ENCODE measurements at places on chromosomes 11 and 22. TPM values are rescaled to one million over a fixed set of nuclear protein-coding genes. Genes with fewer than 3 reads are reported as not detected.

GAL3ST1 gene
- total RNA-seq, result not detected

DEFB131B gene
- not detected for total RNA-seq

GNG3 gene
- not detected for total RNA-seq

CHRM1 gene
- not detected for total RNA-seq

KCNK4 gene
- 0.44 TPM for total RNA-seq

RPLP2 gene
- 1,739 TPM for total RNA-seq

PLAAT5 gene
- not detected for total RNA-seq

SLC2A11 gene
- 4.6 TPM for total RNA-seq

OTOG gene
- not detected for total RNA-seq

FOSL1 gene
- total RNA-seq, result 52.6 TPM

NAV2 gene
- 45.8 TPM for total RNA-seq

ISX gene
- not detected for total RNA-seq

MS4A3 gene
- total RNA-seq, result not detected

ACR gene
- 4.9 TPM for total RNA-seq

SPDYC gene
- not detected for total RNA-seq

OR52B6 gene
- total RNA-seq, result not detected

MICAL3 gene
- 63.7 TPM for total RNA-seq

C11orf86 gene
- not detected for total RNA-seq

AIFM3 gene
- total RNA-seq, result not detected

CRYAB gene
- total RNA-seq, result not detected

RASD2 gene
- total RNA-seq, result not detected

ART1 gene
- total RNA-seq, result not detected

CCDC117 gene
- 23.3 TPM for total RNA-seq

PPP6R3 gene
- total RNA-seq, result 98.8 TPM

NRGN gene
- total RNA-seq, result 33.5 TPM

SHISAL1 gene
- 0.07 TPM for total RNA-seq

GSTT2B gene
- 4.0 TPM for total RNA-seq

MS4A4A gene
- not detected for total RNA-seq

LRRC56 gene
- total RNA-seq, result 0.90 TPM

CCDC83 gene
- not detected for total RNA-seq

MS4A2 gene
- total RNA-seq, result not detected
